ENCODE measurements at places on chromosomes 13 and 19. TPM values are rescaled to one million over a fixed set of nuclear protein-coding genes. Genes with fewer than 3 reads are reported as not detected.

The SLC10A2 gene
- total RNA-seq = not detected

The CDC34 gene
- 53.3 TPM for total RNA-seq

The FFAR2 gene
- total RNA-seq = not detected

The NCAN gene
- not detected for total RNA-seq

The IL4I1 gene
- total RNA-seq = 0.88 TPM

The ALOX5AP gene
- 4.7 TPM for total RNA-seq

The FCAR gene
- total RNA-seq = not detected

The SCEL gene
- total RNA-seq = 0.78 TPM

The AMER2 gene
- not detected for total RNA-seq

The ZNF584 gene
- 20.4 TPM for total RNA-seq

The LGI4 gene
- not detected for total RNA-seq

The GSX1 gene
- not detected for total RNA-seq

The CDC42EP5 gene
- total RNA-seq = 0.18 TPM

The ONECUT3 gene
- total RNA-seq = not detected

The OVOL3 gene
- total RNA-seq = 0.23 TPM

The SYT5 gene
- total RNA-seq = 3.1 TPM

The PNMA8B gene
- total RNA-seq = not detected

The TEAD2 gene
- total RNA-seq = 20.4 TPM

The KRTDAP gene
- not detected for total RNA-seq

The RYR1 gene
- total RNA-seq = 3.0 TPM

The KIR2DL3 gene
- not detected for total RNA-seq

The MED4 gene
- total RNA-seq = 35.6 TPM

The ZNF865 gene
- 5.4 TPM for total RNA-seq

The ADGRE3 gene
- total RNA-seq = not detected

The CD79A gene
- total RNA-seq = 0.66 TPM

The CLEC17A gene
- total RNA-seq = not detected

The SPACA6 gene
- total RNA-seq = 11.0 TPM

The SHISA2 gene
- not detected for total RNA-seq

The CACNG7 gene
- 9.4 TPM for total RNA-seq

The WDR87 gene
- not detected for total RNA-seq

The GIPC1 gene
- total RNA-seq = 69.8 TPM

The TRPC4 gene
- total RNA-seq = not detected

The FUT2 gene
- not detected for total RNA-seq

The TBXA2R gene
- 0.90 TPM for total RNA-seq

The SHANK1 gene
- total RNA-seq = 0.17 TPM

The CEACAM4 gene
- not detected for total RNA-seq

The ZMYM2 gene
- total RNA-seq = 16.9 TPM

The ATP8B3 gene
- 3.3 TPM for total RNA-seq

The N4BP2L1 gene
- not detected for total RNA-seq

The SLC17A7 gene
- 0.31 TPM for total RNA-seq

The ZNF382 gene
- total RNA-seq = not detected

The CFAP97D2 gene
- total RNA-seq = not detected

The CRLF1 gene
- total RNA-seq = 2.6 TPM

The STARD13 gene
- total RNA-seq = 5.2 TPM

The ADAT3 gene
- total RNA-seq = 5.8 TPM

The INSL3 gene
- total RNA-seq = 0.37 TPM

The NECTIN2 gene
- total RNA-seq = 87.0 TPM

The ITGBL1 gene
- total RNA-seq = 1.2 TPM

The CYP2F1 gene
- not detected for total RNA-seq

The COX7A1 gene
- not detected for total RNA-seq

The LILRA5 gene
- not detected for total RNA-seq

The ZNF296 gene
- total RNA-seq = 11.8 TPM

The ACP7 gene
- 0.23 TPM for total RNA-seq

The KMT5C gene
- 3.1 TPM for total RNA-seq

The PSG1 gene
- 0.22 TPM for total RNA-seq

The ZNF175 gene
- total RNA-seq = 4.4 TPM

The ZNF136 gene
- total RNA-seq = 2.1 TPM

The PCSK4 gene
- 0.41 TPM for total RNA-seq
